HCEC 1CT (cell line): ENCODE measurements at places on chromosomes 5 and 9.

GRCh38 chr9:13397220-13397619 is 117.7 kb upstream of the MPDZ start:
- no peak for DNase-seq

DNA sequence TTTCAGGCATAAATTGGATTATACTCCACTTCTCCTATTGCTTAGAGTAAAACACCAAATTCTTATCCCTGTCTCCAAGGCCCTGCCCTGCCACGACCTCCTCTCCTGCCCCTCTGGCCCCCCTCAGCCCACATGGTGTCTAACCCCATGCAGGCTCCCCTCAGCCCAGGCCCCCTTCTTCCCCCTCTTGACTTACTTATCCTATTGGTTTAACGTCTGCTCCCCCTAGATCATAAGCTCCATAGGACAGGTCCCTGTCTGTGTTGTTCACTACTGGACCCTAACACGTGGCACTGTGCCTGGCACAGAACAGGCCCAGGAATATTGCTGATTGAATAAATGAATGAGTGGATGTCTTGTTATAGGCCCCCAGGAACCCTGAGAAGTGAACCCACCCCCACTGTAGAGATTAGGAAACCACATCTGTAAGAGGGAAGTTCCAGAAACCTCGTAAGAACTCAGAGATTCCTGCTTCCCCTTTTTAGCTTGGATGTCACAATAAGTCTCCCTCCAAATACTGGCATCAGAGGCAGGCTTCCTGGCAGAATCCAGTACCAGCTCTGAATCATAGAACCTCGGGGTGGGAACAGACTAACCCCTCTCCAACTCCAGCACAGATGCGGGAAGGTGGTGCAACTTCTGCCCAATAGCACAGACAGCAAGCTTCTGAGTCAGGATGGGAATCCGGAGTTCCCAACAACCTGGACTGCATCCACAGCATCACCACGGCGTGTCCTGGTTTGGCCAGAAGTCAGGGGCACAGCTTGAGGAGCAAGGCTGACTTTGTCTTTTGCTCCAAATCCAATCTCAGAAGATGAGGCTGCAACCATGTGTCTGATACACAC is 31.5 kb downstream of the HRH2 start:
- DNase-seq = no peak

DNA sequence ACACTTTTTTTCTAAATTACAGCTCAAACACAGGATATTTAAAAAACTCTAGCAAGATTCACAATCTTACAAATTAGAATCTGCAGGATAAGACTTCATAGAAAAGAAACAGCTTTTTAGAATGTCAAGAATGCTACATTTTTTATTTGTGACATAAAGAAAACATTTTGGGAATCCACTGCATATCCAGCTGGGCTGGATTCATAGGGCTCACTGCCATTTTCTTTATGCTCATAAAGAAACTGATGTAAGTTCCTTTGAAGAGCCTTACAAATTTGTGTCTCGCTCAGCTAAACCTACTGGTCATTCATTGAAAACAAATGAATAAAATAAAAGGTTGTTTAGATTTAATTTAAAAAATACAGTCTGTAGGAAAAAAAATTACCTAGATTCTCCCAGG is 332.3 kb downstream of the TRPM3 start:
- DNase-seq = no peak

DNA sequence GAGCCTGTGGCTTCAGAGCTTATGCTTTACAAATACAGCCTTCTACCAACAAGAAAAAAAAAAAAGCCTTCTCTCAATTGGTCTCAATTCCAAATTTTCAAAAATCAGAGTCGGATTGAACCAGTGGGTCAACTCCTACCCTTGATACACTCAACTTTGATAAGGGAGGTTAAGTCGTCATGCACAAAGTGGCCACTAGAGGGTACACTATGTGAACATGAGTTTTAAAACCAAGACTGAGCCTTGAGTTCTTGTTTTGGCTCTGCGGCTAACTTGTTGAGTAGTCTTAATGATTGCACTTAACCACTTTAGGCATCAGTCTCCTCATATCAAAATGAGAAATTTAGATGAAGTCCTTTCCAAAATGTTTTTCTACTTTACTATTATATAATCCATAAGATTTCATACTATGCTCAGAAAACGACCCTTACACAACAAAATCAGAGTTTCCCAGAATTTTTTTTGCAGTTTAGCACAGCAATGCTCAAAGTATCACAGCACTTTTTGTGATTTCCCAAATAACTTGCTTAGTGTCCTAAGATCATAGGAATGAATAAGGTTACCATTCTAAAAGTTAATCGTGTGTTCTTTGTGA is 92.9 kb upstream of the MTAP start:
- peak; percentile 52 for DNase-seq

DNA sequence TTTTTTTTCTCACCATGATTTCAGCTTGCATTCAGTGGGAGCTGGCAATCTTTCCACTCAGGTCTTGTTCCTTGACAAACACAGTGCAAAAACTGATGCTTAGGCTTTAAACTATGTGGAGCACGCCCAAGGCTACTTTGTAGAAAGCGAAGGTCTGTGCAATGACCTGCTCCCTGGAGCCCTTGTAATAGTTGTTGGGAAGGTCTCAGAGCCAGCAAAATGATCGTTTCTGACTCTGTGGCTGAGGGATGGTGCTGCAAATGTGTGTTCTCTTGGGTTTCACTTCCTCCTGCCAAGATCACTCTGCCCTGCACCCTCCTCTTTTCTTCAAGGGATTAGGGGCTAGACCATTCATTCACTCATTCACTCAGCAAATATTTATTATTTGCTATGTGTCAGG is 249.7 kb upstream of the MAP3K1 start:
- no peak for DNase-seq

DNA sequence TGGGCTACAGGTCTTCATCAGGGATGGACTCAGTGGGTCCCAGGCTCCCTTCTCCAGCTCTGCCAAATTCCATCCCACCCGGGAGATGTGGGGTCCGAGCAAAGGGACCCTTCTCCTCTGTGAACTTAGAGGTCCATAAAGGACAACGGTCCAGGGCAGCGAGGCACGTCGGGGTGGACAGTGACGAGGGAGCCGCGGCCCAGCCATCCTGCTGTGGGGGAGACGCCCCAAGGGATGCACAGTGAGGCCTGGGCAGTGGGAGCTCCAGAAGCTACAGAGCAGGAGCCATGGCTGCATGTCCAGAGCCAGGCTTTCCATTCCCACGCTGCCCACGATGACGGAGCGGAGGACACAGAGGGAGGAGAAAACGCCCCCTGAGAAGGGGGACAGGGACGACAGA is 107.5 kb upstream of the PPP1R26 start:
- no peak for DNase-seq

DNA sequence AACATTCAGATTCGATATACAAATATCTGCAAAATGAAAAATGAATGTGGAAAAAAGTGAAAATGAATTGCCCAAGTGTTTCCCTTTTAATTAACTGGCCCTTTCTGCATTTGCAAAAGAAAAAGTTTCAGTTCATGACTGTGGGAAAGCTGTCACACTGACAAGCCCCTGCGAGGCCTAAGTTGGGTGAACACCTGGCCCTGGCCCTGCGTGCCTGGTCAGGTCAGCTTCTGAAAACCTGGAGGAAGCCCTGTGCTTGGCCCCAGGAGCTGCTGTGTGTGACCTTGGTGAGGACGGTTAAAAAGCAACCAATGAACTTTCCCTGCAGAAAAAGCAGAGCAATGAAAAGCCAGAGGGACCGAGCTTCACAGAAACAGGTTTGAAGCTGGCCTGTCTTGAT is 41.0 kb upstream of the SHC3 start:
- no peak for DNase-seq

GRCh38 chr5:164600274-164600673 is 1094.9 kb downstream of the MAT2B start:
- peak; percentile 85 for DNase-seq

- DNase-seq = no peak
Measured at GRCh38 chr5:154202379-154203260, 12.1 kb downstream of the GALNT10 start.

- DNase-seq = no peak
Measured at GRCh38 chr9:15389173-15389572, 33.5 kb upstream of the SNAPC3 start.

- no peak for DNase-seq
Measured at GRCh38 chr9:113603048-113603375, 139.5 kb downstream of the RGS3 start.

DNA sequence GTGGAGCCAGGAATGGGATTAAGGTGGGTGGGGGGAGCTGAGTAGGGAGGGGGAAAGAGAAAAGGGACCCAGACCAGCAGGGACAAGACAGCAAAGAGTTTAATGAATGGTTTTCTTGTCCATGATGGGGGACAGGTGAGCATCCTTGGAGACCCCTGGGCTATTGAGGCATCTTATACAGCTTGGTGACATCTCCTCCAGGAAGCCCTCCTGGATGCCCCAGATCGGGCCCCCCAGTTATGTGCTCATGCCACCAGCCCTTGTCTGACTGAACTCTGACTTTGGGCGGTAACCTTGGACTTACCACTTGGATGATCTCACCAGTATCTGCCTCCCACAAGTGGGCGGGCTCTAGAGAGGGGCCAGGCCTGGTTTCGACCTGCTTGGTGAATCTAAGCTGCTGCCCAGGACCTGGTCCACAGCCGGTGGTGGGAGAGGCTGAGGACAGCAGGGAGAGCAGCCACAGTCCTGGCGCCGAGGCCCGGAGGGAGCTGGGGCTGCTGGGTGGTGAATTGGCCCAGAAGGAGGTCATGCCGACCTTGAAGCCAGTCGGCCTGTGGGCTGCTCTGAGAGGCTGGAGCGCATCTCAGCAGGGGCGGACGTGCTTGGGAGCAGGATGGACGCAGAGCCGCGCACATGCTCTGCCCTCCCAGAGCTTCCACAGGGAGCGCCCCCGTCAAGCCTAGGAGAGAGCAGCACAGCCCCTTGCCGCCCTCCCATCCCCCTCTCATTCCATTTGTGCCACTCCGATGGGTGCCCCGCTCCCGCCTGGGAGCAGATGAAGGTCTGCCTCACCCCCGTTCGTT is 36.2 kb downstream of the UNC5A start:
- DNase-seq = no peak

- no peak for DNase-seq
Measured at GRCh38 chr5:95070453-95070852, 214.4 kb downstream of the MCTP1 start.
